ENCODE measurements at places on chromosomes 3 and 15.

DNA sequence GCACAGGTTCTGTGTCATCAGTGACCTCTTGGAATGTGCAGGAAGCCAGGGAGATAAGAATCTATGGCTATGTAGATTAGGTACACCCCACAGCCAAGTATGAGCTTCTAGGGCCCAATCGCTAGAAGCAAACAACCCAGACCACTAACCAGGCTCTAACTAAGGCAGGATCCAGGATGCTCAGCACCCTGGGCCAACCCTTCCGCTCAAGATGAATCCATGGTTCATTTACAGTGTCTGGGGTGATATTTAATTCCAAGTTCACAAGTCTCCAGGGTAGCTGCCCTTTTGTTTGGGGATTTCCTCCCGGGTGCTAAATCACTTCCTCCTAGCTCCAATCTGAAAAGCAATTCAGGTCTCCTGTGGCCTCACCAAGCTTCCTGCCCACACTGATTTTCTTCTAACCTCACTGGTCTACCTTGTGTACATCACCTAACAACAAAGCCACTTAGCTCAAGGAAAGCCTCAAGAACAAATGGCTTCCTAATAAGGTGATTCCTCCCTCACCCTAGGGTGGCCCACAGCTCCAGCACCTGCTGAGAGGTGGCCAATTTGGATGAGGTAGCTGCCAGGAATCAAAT is 2.4 kb downstream of the EHD4 start:
- DNase-seq: peak; percentile 25

DNA sequence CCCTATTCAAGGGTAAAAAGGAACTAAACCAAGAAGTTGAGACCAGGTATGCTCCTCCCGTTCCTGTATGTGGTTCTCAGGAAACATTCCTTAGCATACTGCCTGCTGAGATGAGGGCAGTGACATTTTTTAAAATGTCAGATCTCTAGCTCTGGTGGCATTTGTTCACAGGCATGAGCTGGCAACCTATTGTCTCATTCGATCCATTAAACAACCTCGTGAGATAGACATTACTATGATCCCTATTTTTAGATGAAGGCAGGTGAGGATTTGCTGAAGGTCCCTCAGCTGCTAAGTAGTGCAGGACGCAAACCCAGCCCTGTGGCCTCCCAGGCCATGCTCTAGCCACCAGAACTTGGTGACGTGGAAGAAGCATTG is 74.9 kb downstream of the SIDT1 start:
- no peak for DNase-seq

DNA sequence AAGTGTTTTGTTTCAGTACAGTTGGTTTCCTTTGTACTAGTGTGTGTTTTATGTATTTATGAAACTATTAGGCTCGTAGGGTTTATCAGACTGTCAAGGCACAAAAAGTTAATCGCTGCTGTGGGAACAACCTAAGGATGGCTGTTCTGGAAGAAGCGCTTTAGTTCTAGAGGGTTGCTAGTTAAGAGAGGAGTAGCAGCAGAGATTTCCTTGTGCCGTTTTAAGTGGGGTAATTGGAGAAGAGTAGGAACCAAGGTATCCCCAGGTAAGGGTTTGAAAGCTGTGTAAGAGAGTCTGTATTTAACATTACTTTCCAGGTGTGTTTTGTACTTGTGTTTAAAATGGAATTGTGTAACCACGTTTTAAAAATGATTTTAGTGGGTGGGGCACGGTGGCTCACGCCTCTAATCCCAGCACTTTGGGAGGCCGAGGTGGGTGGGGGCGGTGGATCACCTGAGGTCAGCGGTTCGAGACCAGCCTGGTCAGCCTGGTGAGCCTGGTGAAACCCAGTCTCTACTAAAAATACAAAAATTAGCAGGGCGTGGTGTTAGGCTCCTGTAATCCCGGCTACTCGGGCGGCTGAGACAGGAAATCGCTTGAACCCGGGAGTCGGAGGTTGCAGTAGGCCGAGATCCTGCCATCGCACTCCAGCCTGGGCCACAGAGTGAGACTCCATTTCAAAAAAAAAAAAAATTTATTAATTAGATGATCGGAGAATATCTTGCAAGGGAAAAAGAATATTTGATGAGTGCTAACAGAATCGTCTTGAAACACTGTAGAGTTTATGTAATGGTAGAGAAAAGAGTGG is 2.6 kb downstream of the MORF4L1 start:
- DNase-seq: peak; percentile 28

- DNase-seq: no peak
Observed at GRCh38 chr3:149339931-149340309, 6.5 kb upstream of the TM4SF18 start.

DNA sequence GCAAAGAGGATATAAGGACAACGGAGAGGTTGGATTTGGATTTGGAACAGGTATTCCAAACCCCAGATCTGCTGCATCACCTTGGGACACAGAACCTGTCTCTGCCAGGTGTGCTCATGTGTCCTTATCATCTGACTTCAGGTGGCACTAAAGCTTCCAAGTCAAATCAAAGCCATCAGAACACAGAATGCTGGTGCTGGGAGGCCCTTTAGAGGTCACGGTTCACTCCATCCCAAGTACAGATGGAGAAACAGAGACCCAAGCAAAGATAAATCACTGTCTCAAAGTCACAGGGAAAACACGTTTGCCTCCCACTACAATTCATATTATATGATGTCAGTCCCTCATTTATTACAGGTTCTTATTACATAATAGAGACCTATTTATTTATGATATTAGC is 72.8 kb downstream of the HES1 start:
- DNase-seq: no peak

DNA sequence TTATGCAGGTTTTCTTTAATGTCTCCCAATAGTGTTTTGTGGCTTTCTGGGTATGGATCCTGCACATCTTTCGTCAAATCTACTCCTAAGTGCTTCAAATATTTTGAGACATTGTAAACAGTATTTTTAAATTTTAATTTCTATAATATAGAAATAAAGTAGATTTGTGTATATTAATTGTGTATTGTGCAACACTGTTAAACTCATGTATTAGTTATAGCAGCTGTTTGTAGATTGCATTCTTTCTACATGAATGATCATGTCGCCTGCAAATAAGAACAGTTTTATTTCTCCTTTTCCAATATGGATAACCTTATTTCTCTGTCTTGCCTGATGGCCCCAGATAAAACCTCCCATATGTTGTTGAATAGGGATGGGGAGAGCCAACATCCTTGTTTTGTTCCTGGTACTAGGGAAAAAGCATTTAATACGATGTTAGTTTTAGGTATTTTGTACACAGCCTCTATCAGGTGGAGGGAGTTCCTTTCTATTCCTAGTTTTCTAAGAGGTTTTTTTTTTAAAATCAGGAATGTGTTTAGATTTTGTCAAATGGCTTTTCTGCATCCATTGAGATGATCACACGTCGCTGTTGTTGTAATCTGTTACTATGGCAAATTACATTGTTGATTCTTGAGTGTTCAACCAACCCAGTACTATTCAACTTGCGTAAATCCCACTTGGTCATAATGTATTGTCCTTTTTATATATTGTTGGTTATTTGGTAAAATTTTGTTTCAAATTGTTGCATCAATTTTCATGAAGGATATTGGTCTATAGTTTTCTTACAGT is 71.1 kb upstream of the DGKG start:
- DNase-seq: no peak

GRCh38 chr15:92653836-92654539 is 1.6 kb downstream of the FAM174B start:
- no peak for DNase-seq

- no peak for DNase-seq
Observed at GRCh38 chr15:37995461-37996347, 61.3 kb downstream of the TMCO5A start.

DNA sequence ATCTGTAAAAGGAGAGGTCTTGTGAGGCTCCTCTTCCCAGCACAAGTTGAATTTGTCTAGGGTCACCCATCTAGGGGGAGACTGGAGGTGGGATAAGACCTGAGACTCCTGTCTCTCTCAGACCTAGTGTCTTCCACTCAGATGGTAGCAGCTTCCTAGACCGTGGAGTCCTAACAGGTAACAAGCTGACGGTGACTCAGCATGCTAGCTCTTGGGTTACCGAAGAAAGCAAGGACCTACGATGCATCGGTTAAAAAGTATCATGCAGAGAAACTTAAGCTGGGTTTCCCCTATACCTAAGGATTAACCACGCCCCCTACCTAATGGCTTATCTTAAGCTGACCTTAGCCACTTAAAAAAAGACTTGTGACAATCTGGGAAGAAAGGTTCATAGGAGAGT is 7.6 kb downstream of the LRRN1 start:
- DNase-seq: no peak

DNA sequence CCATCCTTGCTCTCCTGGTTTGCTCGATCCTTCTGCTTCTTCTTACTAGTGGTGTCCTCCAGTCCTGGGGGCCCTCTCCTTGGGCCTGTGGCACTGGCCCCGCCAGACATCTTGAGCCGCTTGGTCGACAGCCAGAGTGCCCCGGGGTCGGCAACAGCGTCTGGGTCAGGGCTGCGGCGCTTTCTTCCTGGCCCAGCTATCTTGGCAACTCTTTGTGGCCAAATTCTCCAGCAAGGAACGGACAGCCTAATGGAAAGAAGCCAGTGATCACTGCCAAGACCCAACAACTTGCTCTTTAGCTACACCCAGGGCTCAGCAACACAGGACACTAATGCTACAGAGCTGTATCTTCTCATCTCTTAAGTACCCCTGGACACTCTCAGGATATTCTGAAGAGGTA is 1.6 kb downstream of the USP19 start:
- no peak for DNase-seq

DNA sequence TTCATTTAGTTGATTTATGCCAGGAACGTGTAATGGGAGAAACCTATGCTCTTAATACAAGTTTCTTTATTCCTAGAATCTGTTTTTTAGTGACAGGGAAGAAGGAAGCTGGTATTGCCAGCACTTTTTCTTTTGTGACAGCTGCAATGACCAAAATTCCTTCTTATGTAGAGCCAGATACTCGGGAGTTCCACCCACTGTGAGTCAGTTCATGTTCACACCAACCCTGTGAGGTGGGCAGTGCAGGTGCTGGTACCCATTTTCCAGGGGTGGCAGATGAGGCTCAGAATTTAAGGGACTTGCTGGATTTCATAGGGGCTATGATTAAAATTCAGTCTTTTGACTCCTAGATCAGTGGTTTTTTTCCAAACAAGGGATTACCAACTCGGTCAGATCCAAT is 34.7 kb downstream of the OXNAD1 start:
- DNase-seq: no peak

GRCh38 chr3:79870313-79870620 is 102.5 kb upstream of the ROBO1 start:
- DNase-seq: no peak

DNA sequence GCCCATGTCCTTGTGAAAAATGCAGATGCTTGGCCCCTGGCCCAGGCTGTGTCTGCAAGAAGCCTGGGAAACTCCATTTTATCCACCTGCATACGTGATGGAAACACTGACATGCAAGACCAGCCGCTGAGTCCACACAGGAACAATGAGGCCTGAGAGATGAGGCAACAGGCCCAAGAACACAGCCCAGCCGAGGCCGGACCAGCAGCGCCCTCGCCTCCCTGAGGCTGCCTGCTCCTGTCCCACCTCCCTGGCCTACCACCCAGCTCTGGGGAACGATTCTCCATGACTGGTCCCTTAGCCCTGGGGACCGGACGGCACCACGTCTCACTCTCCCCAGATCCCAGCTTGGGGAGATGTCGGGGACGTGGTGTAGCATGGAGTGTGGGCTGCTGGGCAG is 47.5 kb downstream of the HMCES start:
- no peak for DNase-seq

- DNase-seq: no peak
Observed at GRCh38 chr3:141045849-141046248, 5.3 kb upstream of the SPSB4 start.

DNA sequence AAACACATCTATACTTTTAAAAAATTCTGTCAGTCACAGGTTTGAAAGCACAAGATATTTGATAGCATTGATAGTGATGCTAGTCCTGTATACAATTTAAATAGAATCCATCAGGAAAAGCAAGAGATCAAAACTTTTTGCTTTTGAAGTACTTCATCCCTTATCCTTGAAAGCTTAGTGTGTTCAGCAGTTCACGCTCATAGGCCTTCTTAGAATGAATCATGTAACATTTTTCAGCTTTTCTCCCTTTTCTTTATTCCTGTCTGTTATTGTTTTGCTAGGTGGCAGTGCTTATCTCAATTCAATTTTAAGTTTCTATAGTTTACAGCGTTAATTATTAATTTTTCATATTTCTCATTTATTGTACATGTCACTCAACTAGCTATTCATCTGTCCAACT is 69.1 kb downstream of the FGF7 start:
- DNase-seq: no peak

DNA sequence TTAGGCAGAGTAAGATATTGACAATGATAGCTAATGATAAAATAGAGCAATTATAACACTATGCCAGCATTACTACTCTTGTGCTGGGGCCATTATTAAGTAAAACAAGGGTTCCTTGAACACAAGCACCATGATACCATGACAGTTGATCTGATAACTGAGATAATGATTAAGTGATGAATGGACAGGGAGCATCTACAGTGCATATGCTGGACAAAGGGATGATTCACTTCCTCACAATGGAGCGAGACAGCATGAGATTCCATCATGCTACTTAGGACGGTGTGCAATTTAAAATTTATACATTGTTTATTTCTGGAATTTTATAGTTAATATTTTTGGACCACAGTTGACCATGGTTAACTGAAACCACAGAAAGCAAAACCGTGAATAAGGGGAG is 156.6 kb downstream of the FHIT start:
- DNase-seq: no peak

GRCh38 chr3:35710554-35710953 is 71.2 kb downstream of the ARPP21 start:
- DNase-seq: no peak

- DNase-seq: no peak
Observed at GRCh38 chr15:36392676-36393266, 186.7 kb upstream of the CDIN1 start.

DNA sequence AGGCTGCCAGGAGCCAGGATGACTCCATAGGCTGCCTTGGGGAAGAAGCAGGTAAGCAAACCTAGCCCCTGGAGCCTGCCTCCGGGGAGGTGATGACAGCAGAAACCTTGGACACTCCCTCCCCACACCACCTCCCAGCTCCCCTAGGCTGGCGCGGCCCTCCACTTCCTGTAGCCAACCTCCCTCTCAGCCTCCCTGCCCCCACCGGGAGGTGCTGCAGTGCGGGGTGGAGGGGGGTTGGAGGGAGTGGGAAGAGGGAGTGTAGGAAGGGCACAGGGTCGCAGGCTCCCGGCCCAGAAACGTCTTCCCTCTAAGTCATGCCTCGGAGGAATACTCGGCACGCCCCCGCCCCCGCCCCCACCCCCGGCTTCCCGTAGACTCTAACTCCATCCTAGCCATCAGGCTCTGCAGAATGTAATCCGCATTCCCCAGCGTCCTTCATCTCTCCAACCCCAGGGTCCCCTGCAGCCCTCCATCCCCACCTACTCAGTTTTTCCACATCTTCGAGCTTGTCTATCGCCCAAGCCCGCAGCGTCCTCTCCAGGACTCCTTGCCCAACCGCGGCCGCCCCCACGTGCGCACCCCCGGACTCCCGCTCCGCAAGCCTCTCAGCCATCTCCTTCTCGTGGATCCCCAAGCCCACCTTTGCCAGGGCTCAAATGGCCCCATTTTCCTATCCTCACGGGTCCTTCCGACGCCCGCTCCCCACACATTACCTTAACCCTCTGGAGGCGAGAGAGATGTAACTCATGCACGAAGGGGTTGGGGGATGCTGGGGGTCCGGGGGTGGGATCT is 528 bp downstream of the LPCAT4 start:
- DNase-seq: peak; percentile 66

- no peak for DNase-seq
Observed at GRCh38 chr15:76206325-76206976, 104.8 kb downstream of the ETFA start.

GRCh38 chr3:42961633-42962032 is 17.5 kb upstream of the GASK1A start:
- peak; percentile 26 for DNase-seq
